A549 treated with Mapracorat at 1 μM for 4 hours (cell line): ENCODE measurements at places on chromosomes 5 and 9. TPM values are rescaled to one million over a fixed set of nuclear protein-coding genes. Genes with fewer than 3 reads are reported as not detected.

ZDHHC11 gene
- total RNA-seq, result 12.6 to 20.1 TPM (median 16.3 TPM) in 5 replicates

SHB gene
- 30.7 to 45.4 TPM (median 42.8 TPM) in 5 replicates for total RNA-seq

FAM200C gene
- 1.3 to 2.2 TPM (median 1.6 TPM) in 5 replicates for total RNA-seq

CDX1 gene
- total RNA-seq, result not detected in 5 replicates

CD72 gene
- 0.14 to 0.36 TPM (median 0.23 TPM) in 3 of 5 replicates, not detected in the others for total RNA-seq

IL5 gene
- total RNA-seq, result not detected in 5 replicates

POU5F2 gene
- 0.02 TPM in 1 of 5 replicates, not detected in the others for total RNA-seq

ARHGEF37 gene
- 1.7 to 2.3 TPM (median 1.9 TPM) in 5 replicates for total RNA-seq

PTTG1 gene
- 189 to 307 TPM (median 204 TPM) in 5 replicates for total RNA-seq

GPR151 gene
- not detected in 5 replicates for total RNA-seq

SHOC1 gene
- total RNA-seq, result 0.02 TPM in 1 of 5 replicates, not detected in the others

FST gene
- total RNA-seq, result 1.7 to 3.0 TPM (median 2.9 TPM) in 5 replicates
